Anterior cingulate cortex (tissue), 58 donors: ENCODE measurements at places on chromosomes 1 and 21.

DNA sequence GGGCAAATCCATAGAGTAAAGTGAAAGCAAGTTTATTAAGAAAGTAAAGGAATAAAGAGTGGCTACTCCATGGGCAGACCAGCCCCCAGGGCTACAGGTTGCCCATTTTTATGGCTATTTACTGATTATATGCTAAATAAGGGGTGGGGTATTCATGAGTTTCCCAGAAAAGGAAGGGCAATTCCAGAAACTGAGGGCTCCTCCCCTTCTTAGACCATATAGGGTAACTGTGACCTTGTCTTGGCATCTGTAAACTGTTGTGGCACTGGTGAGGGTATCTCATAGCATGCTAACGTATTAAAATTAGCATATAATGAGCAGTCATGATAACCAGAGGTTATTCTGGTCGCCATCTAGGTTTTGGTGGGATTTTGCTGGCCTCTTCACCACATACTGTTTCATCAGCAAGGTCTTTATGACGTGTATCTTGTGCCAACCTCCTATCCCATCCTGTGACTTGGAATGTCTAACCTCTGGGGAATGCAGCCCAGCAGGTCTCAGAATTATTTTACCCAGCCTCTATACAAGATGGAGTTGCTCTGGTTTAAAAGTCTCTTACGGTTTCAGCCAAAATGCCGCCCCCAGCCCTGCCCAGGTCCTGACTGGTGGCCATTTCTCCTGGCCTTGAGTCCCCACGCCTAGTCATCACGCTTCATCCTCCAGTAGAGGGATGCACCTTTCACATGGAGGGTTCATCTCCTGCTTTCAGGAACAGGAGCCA lies 982 bp upstream of the TRIM17 start:
- no peak for DNase-seq

DNA sequence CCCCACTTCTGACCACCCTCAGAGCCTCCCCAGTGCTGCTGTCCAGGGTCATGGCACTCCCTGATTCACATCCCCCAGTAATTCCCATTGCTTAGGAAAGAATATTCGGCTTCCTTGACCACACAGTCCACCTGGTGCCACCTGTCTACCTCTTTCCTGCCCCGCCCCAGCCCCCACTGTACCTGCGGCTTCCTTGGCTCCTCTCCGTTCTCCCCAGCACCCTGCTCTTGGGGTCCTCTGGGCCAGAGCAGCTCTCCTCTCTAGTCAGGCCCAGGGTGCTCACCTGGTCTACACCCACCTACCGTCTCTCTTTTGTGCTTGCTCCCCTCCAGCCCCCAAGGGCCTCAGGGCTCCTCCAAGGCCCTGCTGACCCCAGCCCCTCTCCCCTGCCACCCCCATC lies 142.6 kb downstream of the PEX14 start:
- DNase-seq = no peak

GRCh38 chr1:87108228-87108627 lies 193.8 kb downstream of the HS2ST1 start:
- DNase-seq = no peak

DNA sequence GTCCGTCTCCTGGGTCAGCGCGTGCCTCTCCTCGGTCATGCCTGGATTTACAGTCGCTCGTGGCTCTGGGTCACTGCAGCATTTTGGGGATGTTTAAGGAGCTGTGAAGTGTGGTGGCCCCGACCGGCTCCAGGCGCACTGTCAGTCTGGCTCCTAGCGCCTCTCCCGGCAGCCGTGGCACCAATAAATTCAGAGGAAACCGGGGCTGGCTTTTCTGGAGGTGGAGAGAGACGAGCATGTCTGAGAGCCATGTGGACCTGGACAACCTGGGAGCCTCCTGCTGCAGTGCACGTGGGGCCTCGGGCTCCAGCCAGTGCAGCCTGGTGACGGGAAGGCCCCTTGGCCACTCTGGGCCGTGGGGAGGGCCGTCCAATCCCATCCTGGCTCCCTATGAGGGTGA lies 17.1 kb downstream of the PLCH2 start:
- no peak for DNase-seq

GRCh38 chr1:234920136-234920842 lies 208.3 kb downstream of the TOMM20 start:
- no peak for DNase-seq

- no peak for DNase-seq
Measured at GRCh38 chr21:45293726-45294401, 6.2 kb upstream of the POFUT2 start.

GRCh38 chr1:193030280-193030679 lies 28.9 kb downstream of the UCHL5 start:
- no peak for DNase-seq

DNA sequence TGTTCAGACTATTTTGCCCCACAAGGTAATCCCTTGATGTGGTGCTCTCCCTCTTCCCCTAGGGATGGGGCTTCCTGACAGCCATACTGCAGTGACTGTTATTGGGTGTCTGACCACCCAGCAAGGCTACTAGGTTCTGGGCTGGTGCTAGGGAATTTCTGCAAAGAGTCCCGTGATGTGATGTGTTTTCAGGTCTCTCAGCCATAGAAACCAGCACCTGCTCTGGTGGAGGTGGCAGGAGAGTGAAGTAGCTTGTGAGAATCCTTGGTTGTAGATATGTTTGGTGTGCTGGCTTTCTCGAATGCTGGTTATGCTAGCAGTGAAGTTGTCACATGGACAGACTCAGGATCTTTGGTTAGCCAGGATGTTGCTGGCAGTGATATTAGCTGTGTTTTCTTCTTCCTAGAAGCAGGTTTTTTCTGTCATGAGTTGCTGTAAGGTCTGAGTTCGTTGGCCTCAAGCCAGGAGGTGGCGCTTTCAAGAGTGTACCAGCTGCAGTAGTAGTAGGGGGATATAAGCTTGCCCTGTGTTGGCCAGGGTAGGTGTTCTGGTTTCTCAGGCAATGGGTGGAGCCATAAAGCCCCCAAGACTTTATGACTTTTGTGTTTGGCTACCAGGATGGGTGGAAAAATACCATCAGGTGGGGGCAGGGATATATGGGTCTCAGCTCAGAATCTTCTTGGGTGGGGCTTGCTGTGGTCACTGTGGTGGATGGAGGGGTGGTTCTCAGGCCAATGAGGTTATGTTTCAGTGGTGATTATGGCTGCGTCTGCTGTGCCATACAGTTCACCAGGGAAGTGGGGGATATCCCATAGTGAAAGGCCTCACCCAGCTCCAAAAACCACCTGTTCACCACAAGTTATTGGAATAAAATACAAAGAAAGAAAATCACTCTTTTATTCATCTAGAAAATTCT lies 1112.3 kb downstream of the KCNT2 start:
- no peak for DNase-seq

GRCh38 chr1:85460555-85461088 lies 4.3 kb downstream of the DDAH1 start:
- no peak for DNase-seq

- DNase-seq = no peak
Measured at GRCh38 chr1:65658122-65658521, 134.6 kb upstream of the PDE4B start.

- no peak for DNase-seq
Measured at GRCh38 chr1:30452170-30452569, 271.2 kb downstream of the MATN1 start.

DNA sequence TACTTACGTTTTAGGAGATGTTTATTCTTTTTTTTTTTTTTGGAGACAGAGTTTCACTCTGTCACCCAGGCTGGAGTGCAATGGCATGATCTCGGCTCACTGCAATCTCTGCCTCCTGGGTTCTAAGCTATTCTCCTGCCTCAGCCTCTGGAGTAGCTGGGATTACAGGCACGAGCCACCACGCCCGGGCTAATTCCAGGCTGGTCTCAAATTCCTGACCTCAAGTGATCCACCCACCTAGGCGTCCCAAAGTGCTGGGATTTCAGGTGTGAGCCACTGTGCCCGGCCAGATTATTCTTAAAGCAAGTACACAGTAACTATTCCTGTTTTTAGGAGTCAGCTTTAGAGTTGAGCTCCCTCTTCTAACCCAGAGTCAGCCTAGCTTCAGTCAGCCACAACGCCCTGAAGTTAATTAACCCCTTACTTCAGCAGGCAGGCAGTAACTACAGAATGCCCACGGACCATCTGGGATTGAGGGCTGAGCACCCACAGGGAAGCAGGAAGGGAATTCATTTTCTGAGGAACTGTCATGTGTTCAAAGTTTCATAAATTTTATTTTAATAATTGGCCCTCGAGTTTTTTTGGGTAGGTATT lies 5.3 kb upstream of the ID3 start:
- no peak for DNase-seq

- no peak for DNase-seq
Measured at GRCh38 chr1:43769350-43769908, 62.1 kb downstream of the ST3GAL3 start.
